ENCODE measurements at places on chromosomes 3 and 15.

- no peak for DNase-seq
Observed at GRCh38 chr3:39631136-39631535, 163.7 kb downstream of the MOBP start.

- DNase-seq = no peak
Observed at GRCh38 chr15:68994981-68995761, 19.3 kb upstream of the NOX5 start.

DNA sequence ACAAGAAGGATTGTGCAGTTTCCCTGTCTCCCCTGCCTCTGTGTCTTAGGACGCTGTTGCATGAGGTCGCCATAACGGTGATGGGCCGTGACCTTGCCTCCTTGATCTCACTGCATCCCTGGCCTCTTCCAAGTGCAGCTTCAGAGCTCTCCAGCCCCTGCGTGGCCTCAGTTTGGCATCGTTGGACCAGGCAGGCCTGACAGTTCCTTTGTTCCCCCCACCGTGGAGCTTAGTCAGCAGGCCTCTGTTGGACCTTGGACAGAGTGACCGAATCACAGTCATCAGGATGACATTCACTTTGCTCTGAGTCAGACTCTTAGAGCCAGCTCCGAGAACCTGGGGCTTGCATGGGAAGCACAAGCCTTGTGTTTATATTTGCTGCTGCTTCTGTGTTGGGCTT is 139.4 kb downstream of the OPA1 start:
- DNase-seq = no peak

DNA sequence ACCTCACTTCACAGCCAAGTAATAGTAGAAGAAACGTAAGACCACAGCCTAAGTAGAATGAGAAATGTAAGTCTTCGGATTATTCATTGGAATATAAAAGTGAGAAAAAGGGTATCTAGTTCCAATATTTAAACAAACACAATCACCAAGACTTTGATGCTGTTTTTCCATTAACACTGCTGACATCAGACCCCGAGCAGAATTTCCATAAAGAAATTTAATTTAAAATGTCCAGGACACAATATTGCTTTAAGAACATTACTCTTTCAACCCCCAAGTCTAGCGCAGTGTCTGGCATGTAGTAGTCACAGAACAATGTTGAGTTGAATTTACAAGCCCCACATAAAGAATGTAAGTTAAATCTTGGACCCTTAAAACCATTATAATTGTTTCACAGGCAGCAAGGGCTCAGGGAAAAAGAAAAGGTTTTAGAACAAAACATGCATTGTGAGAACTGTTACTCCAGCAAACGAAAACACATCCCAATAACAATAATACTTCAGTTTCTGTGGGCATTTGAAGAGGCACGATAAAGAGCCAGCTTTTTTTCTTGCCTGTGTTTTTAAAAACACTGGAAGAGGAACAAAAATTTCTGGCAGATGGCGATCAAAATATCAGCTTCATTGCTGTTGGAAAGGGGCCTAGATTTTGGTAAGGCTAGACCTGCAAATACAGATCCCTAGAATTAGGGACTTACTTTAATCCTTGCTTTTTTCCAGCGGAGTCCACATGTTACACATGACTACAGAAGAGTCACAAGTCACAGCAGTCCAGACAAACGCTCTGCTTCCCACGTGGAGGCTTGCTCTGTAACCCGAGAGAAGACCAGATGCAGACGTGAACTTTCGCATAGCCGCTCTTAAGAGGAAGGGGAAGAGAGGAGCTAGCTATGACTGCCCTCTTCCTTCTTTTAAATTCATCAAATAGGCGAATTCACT is 77.9 kb upstream of the IGSF10 start:
- DNase-seq = no peak

DNA sequence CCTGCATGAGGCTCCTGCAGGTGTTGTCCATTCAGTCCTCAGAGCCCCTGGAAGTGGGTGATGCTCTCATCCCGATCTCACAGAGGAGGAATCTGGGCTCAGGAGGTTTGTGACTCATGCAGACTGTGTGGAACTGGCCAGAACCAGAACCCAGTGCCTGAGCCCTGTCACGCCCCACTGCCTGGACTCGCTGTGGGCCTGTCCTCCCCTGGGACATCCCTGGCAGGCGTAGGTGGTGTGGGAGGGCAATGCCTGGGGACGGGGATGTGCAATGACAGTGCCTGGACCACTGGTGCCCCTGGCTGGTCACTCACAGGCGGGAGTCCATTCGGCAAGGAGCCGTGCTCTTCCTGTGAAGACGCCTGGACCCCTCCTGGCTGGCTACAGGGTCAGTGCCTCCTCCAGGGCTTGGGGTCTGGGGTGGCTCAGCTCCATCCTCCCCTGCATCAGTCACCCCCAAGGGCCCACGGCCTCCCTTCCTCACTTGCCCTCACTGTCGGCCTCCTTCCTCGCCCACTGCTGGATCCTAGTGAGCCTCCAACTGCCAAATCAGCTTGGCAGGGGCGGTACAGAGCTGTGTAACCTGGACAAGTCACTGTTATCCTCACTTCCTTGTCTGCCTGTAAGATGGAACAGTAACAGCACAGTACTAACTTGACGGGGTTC is 14.9 kb downstream of the PSTPIP1 start:
- no peak for DNase-seq

GRCh38 chr3:138861798-138862197 is 27.1 kb upstream of the PIK3CB start:
- DNase-seq = peak; percentile 46

- DNase-seq = peak; percentile 23
Observed at GRCh38 chr3:70064194-70064779, 64.8 kb downstream of the SAMMSON start.

GRCh38 chr15:88874684-88875083 is 20.7 kb downstream of the HAPLN3 start:
- DNase-seq = no peak

DNA sequence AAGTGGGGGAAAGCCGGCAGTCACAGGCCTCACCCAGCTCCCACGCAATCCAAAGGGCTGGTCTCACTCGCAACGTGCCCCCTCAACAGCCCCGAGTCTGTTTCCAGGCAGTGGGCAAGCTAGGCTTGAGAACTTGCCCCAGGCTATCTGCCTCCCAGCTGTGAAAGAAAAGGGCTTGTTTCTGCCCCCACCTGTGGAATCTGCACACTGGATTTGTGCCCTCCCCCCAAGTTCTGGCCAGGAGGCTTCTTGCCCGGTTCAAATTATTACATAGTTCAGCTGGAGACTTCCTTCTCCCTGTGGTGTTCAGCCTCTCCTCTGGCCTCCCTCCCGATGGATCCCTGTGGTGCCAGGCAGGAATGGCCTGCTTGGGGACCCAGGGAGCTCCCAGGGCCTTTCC is 283.9 kb upstream of the LYSMD4 start:
- DNase-seq = no peak

- no peak for DNase-seq
Observed at GRCh38 chr15:91050128-91050455, 27.7 kb upstream of the VPS33B start.

- peak; percentile 4 for DNase-seq
Observed at GRCh38 chr15:25178835-25179672, 224.3 kb downstream of the SNRPN start.

- DNase-seq = no peak
Observed at GRCh38 chr3:158761350-158761749, 29.1 kb upstream of the RARRES1 start.

DNA sequence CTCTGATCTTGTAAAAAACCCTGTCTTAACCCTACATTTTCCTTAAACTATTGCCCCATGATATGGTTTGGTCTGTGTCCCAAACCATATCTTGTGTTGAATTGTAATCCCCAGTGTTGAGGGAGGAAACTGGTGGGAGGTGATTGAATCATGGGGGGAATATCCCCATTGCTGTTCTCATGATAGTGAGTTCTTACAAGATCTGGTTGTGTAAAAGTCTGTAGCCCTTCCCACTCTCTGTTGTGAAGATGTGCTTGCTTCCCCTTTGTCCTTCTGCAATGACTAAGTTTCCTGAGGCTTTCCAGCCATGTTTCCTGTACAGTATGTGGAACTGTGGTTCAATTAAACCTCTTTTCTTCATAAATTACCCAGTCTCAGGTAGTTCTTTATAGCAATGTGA is 881.4 kb downstream of the DIPK2A start:
- DNase-seq = no peak

DNA sequence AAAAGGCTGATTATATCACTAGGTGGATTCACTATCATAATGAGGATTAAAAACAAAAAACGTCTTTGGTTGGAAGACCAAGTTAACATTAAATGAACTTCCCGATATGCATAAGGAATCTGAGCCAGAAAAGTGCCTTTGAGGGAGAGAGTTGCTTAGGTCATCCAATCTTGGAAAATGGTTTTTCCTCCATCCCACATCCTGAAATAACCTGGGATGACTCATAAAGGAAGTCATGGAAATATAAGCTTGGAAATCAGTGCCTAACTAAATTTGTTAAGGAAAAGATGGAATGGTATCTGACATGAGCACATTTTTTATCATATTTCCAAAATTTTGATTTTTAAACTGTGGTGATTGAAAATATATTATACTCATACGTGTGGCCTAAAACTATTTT is 66.0 kb downstream of the KBTBD8 start:
- no peak for DNase-seq

GRCh38 chr15:43529587-43530345 is 12.4 kb downstream of the MAP1A start:
- no peak for DNase-seq

- no peak for DNase-seq
Observed at GRCh38 chr3:34020726-34021680, 222.6 kb downstream of the PDCD6IP start.

DNA sequence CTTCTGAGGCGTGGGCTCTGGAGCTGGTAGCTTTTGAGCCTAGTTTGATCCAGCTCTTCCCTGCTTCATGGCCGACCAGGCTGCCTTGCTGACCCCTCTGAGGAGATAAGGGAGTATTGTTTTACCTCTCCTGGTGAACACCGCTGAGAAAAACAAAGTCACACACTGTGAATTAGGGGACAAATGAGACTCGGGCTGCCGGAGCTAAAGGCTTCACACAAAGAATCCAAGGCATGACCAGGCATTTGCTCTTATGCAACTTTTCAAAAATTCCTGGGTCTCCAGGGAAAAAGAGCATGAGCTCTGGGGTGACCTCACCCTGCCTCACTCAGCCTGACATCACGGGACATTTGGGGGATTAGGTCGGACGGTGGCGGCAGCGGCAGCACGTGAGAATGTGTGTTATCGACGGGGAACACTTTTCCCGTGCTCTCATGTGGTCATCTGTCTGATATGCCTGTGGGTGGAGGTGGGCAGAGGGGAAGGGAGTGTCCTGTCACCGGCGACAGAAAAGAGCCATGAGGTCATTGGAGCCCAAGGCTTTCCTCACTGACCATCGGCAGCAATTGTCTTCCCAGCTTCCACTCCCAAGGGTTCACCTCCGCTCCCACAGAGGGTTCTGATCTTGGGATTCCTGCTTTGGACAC is 61.0 kb downstream of the TMEM44 start:
- no peak for DNase-seq

DNA sequence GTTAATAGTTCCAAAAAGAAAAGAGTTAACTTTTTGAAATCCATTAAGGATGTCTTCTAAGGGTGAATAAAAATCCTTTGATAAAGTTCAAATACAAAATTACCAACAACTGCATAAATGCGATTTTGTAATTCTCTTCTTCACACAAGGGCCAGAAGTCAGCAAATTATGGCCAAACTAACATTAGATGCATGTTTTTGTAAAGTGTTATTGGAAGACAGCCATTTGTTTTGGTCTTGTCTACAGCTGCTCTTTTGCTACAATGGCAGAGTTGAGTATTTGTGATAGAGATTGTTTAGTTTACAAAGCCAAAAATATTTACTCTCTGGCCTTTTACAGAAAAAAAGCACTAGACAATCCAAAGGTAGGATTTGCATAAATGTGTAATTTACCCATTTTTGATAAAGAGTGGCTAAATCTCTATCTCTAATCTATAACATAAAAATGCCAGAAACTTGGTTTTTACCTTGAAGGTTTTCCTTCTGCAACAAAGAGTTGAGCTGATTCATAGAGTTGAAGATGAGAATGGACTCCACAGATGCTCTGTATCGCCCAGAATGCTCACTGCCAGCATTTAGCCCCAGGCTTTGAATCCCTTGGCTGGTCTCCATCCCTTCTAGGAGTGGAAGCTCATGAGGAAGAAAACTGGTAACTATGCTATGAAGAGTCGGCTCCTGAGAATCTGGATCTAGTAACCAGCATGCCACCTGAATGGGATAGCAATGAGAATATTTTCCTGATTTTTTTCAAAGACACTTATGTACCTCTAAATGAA is 64.5 kb downstream of the POLQ start:
- DNase-seq = no peak

GRCh38 chr15:74307827-74308811 is 59.3 kb downstream of the CYP11A1 start:
- peak; percentile 77 for DNase-seq

- DNase-seq = peak; percentile 87
Observed at GRCh38 chr15:69478259-69478781, 25.7 kb downstream of the RPLP1 start.

- DNase-seq = peak; percentile 93
Observed at GRCh38 chr15:77024273-77025082, 29.6 kb downstream of the PSTPIP1 start.

DNA sequence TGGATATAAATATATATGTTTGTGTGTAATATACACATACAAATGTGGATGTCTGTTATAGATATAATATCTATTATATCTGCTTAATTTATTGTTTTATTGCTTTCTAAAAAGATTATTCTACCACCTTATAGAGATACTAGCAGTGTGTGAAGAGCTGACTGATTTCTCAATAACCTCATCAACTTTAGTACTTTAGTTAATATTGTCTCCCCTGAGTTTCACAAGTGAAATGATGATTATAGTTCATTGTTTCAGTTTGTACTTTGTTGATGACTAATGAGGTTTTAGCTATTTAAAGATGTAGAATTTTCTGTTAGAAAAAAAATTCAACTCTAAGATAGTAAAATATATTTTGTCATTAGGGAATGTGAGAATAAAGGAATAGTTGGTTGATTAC is 11.4 kb downstream of the RSRC1 start:
- no peak for DNase-seq

DNA sequence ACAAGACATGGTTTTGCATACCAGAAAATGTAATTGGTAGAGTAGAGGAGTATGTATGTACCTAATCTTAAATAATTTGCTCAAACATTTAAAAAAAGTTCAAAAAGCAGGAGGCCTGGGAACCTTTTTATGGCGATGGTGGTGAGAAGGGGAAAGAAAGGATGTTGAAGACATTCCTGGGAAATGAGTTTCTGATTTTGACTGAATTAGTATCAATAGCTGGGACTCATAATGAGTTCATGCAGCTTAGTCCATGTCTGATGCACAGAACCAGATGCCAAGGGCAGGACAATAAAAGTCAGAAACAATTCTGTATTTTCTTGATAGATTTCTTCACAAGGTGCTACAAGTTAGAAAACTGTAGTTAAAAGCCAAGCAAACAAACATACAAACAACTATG is 395.3 kb downstream of the GAP43 start:
- DNase-seq = no peak

- DNase-seq = no peak
Observed at GRCh38 chr15:91880373-91880772, 26.9 kb downstream of the SLCO3A1 start.

GRCh38 chr15:66763186-66764071 is 61.4 kb downstream of the SMAD6 start:
- DNase-seq = no peak

GRCh38 chr15:33086500-33087121 is 107.9 kb downstream of the FMN1 start:
- DNase-seq = no peak
